ENCODE measurements at places on chromosomes 1 and 21.

GRCh38 chr1:167899253-167899681, 14.7 kb downstream of the ADCY10 start:
- DNase-seq, result no peak

DNA sequence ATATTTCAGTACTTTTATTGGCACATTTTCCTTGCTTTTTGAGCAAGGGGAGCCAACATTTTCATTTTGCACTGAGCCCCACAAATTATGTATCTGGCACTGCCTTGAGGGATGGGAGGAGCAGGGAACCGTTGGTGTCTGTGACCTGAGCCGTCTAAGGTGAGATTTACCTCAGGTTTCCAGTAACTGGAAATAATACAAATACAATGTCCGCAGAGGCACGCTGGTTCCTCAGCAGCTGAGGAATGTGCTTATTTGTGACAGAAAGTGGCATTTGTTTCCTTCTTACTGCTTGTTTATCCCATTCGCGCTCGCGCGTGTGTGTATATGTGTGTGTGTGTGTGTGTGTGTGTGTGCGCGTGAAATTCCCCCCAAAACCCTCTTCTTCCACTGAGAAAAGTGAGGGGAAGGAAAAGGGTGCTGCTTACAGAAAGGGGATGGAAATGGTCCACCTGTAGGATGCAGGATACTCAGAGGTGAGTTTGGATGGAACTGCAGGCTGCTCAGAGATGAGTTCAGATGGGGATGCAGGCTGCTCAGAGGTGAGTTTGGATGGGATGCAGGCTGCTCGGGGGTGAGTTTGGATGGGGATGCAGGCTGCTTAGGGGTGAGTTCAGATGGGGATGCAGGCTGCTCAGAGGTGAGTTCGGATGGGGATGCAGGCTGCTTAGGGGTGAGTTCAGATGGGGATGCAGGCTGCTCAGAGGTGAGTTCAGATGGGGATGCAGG, 30.2 kb upstream of the SLAMF1 start:
- DNase-seq, result no peak

DNA sequence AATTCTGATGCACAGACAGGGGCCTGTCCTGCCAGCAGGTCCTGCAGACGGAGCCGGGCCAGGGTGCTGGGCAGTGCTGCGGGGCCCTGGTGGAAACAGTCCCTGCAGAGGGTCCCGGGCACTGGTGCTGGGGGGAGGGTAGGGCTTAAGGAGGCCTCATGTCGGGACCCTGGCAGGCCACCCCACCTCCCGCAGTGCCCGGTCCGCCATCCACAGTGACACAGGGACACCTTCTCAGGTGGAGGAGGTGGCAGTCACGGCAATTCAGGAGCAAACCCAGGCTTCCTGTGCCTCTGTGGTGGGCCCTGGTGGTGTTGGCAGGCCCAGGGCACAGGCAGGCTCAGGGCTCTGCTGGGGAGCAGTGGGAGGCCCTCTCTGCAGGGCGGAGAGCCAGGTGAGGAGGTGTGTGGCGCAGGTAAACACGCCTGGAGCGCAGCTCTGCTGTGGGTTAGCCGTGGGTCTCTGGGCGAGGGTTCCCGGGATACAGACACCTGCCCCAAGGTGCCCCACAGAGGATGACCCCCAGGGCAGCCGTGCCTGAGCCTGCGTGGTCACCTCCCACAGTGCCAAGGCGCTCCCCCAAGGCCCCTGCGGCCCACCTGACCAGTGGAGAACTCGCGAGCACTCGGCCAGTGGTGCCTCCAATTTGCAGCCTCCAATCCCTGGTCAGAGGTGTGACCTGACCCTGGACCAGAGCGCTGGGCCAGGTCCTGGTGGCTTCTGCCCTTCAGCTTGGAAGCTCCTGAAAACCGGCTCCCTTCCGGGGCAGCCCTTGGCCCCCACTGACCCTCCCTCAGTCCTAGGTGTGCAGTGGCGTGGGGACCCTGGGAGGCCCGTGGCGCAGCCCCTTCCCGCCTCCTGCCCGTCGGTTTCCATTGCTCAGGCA, 19.2 kb downstream of the COL18A1 start:
- no peak for DNase-seq

DNA sequence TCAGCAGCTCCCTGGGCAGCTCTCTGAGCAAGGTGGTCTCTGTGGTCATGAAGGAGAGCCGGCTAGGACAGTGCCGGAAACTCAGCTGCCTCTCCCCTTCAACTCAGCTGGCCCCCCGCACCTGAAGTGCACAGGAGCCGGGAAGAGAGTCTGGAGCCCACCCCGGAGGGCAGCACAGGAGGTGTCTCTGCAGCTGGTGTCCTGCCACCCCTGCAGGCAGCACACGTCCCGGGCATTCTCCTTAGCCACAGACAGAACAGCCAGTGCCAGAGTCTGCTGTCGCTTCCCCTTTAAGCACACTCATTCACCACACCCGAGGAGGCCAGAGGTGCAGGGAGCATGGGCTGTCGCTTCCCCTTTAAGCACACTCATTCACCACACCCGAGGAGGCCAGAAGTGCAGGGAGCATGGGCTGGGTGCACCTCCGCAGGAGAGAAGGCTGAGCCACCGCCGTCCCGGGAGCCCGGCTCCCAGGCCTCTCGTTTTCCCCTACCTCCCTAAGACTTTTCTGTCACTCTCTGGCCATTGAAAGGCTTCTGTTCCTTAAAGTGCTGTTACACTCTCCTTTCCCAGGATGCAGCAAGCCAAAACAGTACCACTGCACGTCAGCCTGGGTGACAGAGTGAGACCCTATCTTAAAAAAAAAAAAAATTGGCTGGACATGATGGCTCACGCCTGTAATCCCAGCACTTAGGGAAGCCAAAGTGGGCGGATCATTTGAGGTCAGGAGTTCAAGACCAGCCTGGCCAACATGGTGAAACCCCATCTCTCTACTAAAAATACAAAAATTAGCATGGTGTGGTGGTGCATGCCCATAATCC, 16.9 kb upstream of the SAMD11 start:
- no peak for DNase-seq

GRCh38 chr1:153543736-153544135, 1.9 kb downstream of the S100A4 start:
- no peak for DNase-seq

DNA sequence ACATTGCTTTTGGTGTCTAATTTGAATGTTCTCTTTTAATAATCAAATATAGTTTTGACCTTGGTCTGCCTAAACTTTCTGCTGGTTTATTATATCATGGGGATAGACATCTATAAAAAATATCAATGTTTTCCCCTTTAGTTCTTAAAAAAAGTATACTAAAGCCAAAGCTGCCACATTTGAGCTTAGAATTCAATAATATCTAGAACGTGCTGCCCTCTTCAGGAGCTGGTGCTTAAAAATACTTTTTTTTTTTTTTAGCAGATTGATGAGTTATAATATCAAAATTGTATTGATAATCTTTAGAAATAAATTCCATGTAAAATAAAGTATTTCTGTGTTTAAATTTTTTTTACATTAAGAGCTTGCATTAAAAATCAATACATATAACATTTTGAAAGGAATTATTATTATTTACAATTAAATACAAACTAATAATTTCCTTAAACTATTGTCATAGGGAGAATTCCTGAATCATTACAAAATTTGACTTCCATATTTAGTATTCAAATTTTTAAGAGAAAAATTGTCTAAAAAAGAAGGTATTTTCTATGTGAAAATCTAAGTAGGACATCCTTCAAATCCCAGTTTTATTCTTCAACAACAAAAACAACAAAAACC, 40.1 kb upstream of the ADGRL2 start:
- DNase-seq, result no peak

DNA sequence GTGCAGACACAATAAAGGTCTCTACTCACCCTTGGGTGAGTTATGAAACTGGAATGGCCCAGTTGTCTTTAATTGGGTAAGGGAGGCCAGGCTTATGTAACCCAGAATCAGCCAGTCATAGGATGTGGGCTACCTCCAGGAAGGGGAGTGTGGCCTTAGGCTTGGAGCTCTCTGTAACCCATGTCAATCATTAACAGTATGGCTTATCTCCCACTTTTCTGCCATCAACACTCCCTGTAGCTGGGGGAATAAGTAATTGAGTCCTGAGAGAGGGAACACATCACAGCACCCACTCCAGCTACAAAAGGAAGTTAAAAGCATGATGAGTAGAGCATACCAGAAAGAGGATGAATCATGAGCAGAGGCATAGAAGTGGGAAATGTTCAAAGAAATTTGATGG, 327.0 kb upstream of the DUSP10 start:
- no peak for DNase-seq

- DNase-seq, result no peak
Measured at GRCh38 chr1:108575375-108575774, 15.5 kb downstream of the EEIG2 start.

DNA sequence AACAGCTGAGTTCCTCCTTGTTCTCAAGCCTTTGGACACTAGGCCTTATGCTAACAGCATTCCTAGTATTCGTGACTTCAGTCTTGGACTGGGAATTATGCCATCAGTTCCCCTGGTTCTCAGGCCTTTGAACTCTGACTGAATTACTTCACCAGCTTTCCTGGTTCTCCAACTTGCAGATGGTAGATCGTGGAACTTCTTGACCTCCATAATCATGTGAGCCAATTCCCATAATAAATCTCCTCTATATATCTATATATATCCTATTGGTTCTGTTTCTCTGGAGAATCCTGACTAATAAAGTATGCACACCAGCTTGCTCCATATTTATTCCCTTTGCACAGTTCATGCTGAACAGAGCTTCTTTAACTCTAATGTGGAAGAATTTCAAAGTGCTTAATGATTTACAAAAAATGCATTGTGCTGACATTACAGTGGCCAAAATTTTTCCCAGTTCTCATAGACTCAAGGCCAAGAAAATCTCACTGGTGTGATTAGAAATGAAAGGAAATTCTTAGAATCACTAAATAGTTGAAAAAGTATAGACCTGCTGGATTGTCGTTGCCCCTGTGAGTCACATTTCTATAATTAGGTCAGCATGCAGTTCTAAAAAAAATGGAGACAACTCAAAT, 462.9 kb upstream of the ADAMTS5 start:
- DNase-seq, result no peak

GRCh38 chr21:14595449-14595848, 49.3 kb upstream of the SAMSN1 start:
- no peak for DNase-seq

DNA sequence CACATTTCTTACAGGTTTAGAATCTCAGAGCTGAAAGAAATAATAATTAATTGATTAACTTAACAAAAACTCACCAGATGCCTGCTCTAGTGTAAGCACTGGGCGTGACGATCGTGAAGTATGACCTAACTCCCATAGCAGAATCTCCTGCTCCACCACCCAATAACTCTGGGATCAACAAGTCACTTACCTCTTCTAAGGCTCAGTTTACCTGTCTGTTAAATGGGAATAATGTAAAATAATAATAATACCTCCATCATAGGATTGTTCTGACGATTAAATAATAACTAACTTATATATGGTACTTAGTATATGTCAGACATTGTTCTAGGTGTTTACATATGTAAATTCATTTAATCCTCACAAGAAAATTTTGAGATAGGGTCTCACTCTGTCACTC, 24.6 kb downstream of the COA7 start:
- DNase-seq, result no peak

DNA sequence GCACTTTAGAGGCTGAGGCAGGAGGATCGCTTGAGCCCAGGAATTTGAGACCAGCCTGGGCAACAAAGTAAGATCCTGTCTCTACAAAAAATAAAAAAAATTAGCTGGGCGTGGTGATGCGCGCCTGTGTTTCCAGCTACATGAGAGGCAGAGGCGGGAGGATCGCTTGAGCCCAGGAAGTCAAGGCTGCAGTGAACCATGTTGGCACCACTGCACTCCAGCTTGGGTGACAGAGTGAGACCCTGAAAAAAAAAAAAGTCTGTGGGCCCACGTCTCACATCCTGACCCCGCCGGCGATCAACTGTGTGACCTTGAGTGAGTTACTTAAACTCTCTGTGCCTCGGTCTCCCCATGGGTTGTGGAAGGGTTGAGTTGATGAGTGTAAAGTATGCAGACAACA, 12.7 kb upstream of the ZBTB21 start:
- no peak for DNase-seq

GRCh38 chr1:184664042-184664660, 90.5 kb downstream of the EDEM3 start:
- DNase-seq, result no peak

GRCh38 chr1:24363994-24364393, 44.8 kb downstream of the GRHL3 start:
- no peak for DNase-seq

- no peak for DNase-seq
Measured at GRCh38 chr1:43722810-43723209, 15.5 kb downstream of the ST3GAL3 start.

DNA sequence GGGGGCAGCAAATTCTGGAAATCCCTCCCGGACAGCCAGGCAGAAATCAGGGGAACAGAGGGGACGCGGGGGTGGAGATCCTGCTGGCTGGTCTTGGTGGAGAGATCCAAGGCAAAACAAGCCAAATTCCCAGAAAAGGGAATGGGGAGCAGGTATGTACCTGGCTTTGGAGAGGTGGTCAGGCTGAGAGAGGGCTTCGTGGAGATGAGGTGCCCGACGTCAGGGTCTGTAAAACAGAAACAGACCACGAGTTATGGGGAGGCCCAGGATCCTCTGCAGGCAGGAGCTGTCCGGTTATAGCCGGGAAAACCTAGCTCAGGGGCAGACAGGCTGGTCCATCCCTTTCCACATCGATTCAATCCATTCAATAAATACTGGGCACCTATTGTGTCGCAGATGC, 4.4 kb downstream of the CLEC20A start:
- no peak for DNase-seq

DNA sequence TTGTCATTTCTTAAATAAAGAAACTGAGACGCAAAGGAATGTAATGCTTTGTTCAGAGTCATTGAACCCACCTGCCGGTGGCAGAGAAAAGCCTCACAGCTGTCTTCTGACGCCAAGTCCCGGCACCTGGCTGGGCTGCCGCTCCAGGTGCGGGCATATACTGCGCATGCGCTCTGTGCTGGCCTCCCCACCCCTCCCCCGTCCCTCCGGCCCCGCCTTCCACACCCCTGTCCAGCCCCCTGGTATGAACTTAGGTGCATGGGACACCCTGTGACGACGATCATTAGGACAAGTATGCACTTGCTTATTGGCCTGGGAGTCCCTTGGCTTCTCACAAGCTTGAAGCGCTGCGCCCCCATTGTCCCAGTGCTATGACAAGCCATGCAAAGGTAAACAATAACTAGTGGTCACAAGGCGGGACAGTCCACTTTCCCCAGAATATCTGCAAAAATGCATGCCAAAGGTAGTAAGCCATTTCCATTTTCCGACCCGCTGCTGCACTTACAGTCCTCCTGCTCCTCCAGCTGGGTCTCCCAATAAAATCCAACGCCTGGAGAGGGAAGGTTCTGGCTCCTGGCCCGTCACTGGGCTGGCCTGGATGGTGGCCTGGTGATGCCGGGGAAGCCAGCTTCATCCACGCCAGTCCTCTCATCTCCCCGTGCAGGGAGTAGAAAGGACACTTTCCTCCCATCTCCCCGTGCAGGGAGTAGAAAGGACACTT, 100.4 kb downstream of the PSMG1 start:
- no peak for DNase-seq

- no peak for DNase-seq
Measured at GRCh38 chr1:9852410-9853248, 28.9 kb upstream of the CLSTN1 start.

GRCh38 chr1:43947061-43947873, 517 bp downstream of the IPO13 start:
- DNase-seq, result no peak

GRCh38 chr1:150221552-150221951, 14.4 kb downstream of the ANP32E start:
- DNase-seq, result no peak
